AG09309 (cell line): ENCODE measurements at places on chromosomes 3 and 15.

DNA sequence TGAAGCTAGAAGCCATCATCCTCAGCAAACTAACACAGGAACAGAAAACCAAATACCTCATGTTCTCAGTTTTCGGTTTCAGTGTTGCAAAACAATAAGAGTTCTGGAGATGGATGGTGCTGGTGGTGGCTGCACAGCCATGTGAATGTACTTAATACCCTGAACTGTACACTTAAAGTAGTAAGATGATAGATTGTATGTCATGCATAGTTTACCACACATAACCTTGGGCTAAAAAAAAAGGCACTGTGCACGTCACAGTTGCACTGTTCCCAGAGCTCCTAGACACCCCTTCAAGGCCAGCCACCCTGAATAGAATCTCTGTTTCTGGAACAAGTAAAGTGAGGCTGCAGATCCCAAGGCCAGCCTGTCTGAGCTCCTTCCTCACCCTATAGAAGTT is 243.3 kb upstream of the IGF1R start:
- no peak for DNase-seq

GRCh38 chr15:70715840-70716485 is 47.4 kb downstream of the UACA start:
- DNase-seq = no peak

GRCh38 chr3:132522353-132522752 is 74.7 kb upstream of the ACKR4 start:
- DNase-seq = no peak

GRCh38 chr3:158313338-158313927 is 203.5 kb downstream of the RSRC1 start:
- no peak for DNase-seq

DNA sequence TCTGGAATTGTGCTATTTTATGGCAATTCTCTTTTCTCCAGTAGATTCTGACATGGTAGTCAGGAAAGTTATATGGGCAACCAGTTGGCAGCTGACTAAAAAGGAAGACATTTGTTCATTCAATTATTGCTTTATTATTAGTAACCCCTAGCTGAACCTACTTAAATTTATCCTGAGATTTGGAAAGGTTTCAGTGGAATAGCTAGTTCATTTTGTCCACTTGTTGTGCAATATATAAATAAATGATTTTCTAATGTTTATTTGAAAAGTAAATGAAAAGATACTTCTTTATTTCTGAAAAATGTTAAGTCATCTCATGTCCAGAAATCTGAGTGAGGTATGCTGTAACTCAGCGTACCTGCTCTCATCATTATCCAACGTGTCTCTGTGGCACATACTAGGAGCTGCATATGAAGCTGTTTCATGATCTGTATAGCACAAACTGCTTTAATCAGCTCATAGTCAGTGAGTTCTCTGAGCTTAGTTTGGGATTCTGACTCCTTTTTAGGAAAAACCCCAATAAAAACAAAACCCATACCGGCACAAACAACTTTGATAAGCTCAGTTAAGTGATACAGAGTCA is 35.9 kb downstream of the RARB start:
- no peak for DNase-seq

GRCh38 chr15:54456413-54456812 is 478.2 kb downstream of the UNC13C start:
- no peak for DNase-seq

- no peak for DNase-seq
These were observed 232.4 kb upstream of the WNT5A start for GRCh38 chr3:55719508-55719907.

DNA sequence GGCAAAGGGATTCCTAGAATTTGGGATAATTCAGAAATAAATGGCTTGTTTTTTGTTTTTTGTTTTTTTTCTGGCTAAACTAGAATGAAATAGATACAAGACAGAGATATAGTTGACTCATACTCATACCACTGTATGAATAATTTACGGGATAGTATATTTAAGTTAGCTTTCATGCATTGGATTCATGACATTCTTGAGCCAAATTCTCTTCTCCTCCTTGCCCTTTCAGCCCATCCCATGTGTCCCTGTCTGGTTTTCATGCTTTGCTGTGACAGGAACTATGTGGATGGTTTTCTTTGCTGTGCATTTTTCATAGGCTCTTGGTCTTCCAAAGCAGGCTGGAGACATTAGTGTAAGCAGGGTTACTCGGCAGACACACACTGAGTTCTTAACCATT is 66.6 kb upstream of the UMPS start:
- DNase-seq = no peak

DNA sequence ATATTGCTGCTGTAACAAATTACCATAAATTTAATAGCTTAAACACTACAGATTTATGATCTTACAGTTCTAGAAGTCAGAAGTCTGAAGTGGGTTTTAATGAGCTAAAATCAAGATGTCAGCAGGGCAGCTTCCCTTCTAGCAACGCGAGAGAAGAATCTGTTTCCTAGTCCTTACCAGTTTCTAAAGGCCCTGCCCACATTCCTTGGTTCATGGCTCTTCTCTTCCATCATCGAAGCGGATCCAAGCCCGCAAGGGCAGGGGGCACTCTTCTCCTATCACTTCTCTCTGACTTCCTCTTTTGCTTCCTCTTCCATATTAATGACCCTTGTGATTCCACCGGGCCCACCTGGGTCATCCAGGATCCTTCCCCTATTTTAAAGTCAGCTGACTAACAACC is 16.1 kb downstream of the MINDY4B start:
- no peak for DNase-seq

GRCh38 chr3:132726341-132726823 is 4.2 kb upstream of the NPHP3 start:
- no peak for DNase-seq

- DNase-seq = no peak
These were observed 157.8 kb downstream of the ADAMTS17 start for GRCh38 chr15:100183921-100184495.

DNA sequence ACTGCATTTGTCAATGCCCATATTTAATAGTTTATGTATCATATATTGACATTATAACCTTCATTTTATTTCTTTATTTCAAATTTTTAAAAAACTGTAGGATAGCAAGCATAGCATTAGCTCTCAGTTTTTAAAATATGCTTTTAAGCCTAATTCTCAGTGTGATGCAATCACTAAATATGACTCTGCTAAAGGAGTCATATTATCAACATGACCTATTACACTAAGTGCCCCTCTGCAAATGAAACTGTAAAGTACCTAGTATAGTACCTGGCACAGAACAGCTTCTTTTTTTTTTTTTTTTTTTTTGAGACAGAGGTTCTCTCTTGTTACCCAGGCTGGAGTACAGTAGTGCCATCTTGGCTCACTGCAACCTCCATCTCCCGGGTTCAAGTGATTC is 179.4 kb upstream of the CGNL1 start:
- no peak for DNase-seq

GRCh38 chr15:92714077-92714476 is 58.5 kb upstream of the FAM174B start:
- peak; percentile 38 for DNase-seq

GRCh38 chr3:120498556-120499346 is 48.0 kb upstream of the FSTL1 start:
- DNase-seq = peak; percentile 97

DNA sequence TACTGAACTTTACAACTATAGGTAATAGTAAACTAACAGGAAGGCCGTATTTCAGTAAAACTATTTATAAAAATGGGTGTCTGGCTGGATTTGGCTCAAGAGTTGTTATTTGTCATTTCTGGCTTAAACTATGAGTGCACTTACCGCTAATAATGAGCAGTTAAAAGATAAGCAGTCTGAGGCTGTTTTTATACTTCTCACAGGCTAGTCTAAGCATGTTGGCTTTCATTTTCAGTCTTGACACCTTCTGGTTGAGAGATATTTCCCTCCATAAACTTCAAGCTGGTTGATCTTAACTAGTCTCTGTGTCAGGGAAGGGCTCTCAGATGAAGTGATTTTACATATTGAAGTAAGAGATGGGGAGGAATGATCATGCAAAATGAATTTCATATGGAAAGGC is 96.1 kb downstream of the RSRC1 start:
- no peak for DNase-seq

GRCh38 chr3:151462991-151463390 is 2.1 kb upstream of the IGSF10 start:
- DNase-seq = no peak

DNA sequence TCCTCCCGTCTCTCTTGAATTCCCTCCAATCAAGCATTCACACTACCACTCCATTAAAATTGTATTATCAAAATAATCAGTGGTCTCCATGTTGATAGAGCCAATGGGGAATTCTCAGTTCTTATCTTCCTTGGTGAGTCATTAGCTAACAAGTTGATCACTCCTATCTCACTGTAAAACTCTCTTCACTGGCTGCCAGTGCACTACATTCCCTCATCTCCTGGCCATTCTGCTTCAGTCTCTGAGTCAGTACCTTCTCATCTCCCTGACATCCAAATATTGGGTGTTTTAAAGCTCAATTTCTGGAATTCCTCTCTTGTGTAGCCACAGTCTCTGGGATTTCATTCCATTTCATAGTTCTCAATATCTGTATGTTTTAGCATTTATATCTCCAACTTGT is 175.2 kb downstream of the ALDH1A2 start:
- DNase-seq = no peak
